ENCODE measurements at places on chromosomes 12 and 14. TPM values are rescaled to one million over a fixed set of nuclear protein-coding genes. Genes with fewer than 3 reads are reported as not detected.

DNA sequence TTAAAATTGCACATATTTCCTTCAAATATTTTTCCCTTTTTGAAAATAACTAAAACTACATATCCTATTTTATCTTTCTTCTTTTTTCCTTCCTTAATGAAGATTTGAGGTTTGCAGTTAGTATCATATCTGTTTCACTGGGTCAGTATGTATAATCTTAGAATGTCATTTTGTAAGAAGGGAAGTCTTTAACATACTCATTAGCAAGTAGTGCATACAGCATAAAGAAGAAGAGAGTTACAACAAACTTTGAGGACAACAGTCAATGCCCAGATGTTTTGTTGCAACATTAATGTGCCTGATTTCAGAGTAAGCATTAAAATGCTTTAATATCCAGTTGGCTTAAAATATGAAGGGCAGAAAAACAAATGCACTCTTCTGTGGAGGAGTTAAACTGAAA is 176.9 kb upstream of the FBXO33 start:
- no peaks in the 10 kb centered on the region for H3K36me3 ChIP-seq
- no peak overlapping the region for H3K4me3 ChIP-seq

DNA sequence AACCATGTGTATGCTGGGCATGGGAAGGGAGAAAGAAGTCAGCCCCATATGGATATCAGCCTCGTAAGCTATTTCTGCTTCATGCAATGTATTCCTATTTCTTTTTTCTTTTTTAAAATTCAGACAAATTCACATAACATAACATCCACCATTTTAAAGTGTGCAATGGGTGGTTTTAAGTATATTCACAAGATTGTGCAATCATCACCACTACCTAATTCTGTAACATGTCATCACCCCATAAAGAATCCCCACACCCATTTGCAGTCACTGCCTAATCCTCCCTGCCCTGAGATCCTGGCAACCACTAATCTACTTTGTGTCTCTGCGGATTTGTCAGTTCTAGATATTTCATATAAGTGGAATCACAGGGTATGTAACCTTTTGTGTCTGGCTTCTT is 9.5 kb downstream of the POMT2 start:
- H3K27me3 ChIP-seq: no peaks in the 10 kb centered on the region
- no peak overlapping the region for H3K4me3 ChIP-seq
- no peaks in the 10 kb centered on the region for H3K36me3 ChIP-seq
- no peak for DNase-seq
- H3K4me1 ChIP-seq: peaks cover 34% of the 10 kb centered on the region
- H3K27ac ChIP-seq: no peak overlapping the region

GRCh38 chr12:113778432-113779132 is 187.5 kb downstream of the RBM19 start:
- no peaks in the 10 kb centered on the region for H3K4me1 ChIP-seq
- no peaks in the 10 kb centered on the region for H3K36me3 ChIP-seq
- no peak overlapping the region for H3K27ac ChIP-seq
- H3K4me3 ChIP-seq: no peak overlapping the region
- no peaks in the 10 kb centered on the region for H3K27me3 ChIP-seq

- peaks cover 14% of the 10 kb centered on the region for H3K36me3 ChIP-seq
- DNase-seq: no peak
- H3K27me3 ChIP-seq: no peaks in the 10 kb centered on the region
Measured at GRCh38 chr12:110351119-110351518, 52.4 kb downstream of the ANAPC7 start.

- no peaks in the 10 kb centered on the region for H3K27me3 ChIP-seq
- no peak for DNase-seq
- H3K4me1 ChIP-seq: no peaks in the 10 kb centered on the region
- H3K36me3 ChIP-seq: no peaks in the 10 kb centered on the region
- no peak overlapping the region for H3K27ac ChIP-seq
Measured at GRCh38 chr12:79351251-79351650, 339.5 kb downstream of the PAWR start.

PIWIL1 gene
- total RNA-seq: not detected

DNA sequence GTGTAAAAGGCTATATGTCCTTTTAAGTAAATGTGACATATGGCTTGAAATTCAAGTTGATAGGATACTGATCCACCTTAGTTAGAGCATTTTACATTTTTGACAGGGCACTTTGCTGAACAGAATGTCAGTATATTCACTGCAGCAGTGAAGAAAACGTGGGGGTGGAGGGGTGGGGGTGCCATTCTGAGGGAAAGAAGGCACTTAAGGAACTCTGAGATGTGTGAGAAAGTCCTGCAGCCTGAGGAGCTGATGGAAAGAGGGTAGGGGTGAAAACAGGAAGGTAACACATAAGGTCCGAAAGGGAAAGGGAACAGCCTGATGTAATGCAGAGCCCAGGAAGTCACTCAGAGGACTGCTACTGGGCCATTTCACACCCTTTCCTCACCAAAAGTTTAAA is 265.5 kb upstream of the GRIP1 start:
- H3K27ac ChIP-seq: no peak overlapping the region
- H3K27me3 ChIP-seq: 0 out of 2 replicates have a peak, but pooled peaks cover 4% of the 10 kb centered on the region
- DNase-seq: no peak
- no peak overlapping the region for H3K4me3 ChIP-seq

KLRB1 gene
- total RNA-seq: not detected

OR6C2 gene
- total RNA-seq: not detected

DNA sequence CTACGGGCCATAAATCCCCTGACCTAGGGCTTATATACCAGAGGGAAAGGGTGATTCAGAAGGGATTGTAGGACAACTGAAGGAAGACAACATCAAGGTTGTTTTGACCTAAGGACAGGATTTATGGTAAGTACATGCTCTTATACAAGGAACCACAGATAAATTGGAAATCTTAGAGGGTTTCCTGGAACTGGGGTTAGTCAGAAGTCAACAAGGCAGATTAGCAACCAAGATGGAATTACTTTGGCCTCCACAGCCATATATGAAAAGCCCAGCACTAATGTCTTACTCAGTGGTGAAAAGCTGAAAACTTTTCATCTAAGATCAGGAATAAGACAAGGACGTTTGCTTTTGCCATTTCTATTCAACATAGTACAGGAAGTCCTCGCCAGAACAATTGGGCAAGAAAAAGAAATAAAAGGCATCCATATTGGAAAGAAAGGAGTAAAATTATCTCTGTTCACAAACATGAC is 5.4 kb downstream of the TMBIM4 start:
- peaks cover 5% of the 10 kb centered on the region for H3K36me3 ChIP-seq
- H3K4me1 ChIP-seq: 0 out of 2 replicates have a peak, but pooled peaks cover 4% of the 10 kb centered on the region
- no peak overlapping the region for H3K4me3 ChIP-seq
- DNase-seq: no peak
- H3K27ac ChIP-seq: no peak overlapping the region

DNA sequence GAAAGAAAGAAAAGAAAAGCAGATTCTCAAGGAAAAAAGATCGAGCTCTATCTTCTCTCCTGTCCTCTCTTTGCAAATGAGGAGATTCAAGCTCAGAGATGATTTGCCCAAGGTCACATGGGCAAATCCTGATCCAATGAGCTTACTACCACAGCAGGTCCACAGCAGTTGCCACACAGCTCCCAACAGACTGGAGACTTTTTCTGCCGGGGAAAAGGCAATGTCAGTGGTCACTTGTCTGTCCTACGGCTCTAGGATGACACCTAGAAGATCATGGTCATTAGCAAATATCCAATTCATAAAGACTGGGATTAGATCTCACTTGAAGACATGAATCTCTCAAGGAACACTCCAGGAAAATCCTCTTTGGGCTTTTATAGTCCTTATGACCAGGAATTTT is 58.8 kb downstream of the TTC7B start:
- H3K4me3 ChIP-seq: peak overlapping the region; percentile 55
- no peak for DNase-seq
- H3K27ac ChIP-seq: no peak overlapping the region
- H3K4me1 ChIP-seq: peaks cover 7% of the 10 kb centered on the region
- H3K27me3 ChIP-seq: no peaks in the 10 kb centered on the region

- no peaks in the 10 kb centered on the region for H3K27me3 ChIP-seq
- no peak overlapping the region for H3K4me3 ChIP-seq
- H3K36me3 ChIP-seq: no peaks in the 10 kb centered on the region
- no peaks in the 10 kb centered on the region for H3K4me1 ChIP-seq
Measured at GRCh38 chr12:57223191-57224165, 6.0 kb upstream of the SHMT2 start.

- DNase-seq: no peak
- no peaks in the 10 kb centered on the region for H3K36me3 ChIP-seq
- peaks cover 2% of the 10 kb centered on the region for H3K4me1 ChIP-seq
- no peaks in the 10 kb centered on the region for H3K27me3 ChIP-seq
Measured at GRCh38 chr12:77102691-77103090, 37.3 kb upstream of the E2F7 start.

CPM gene
- 11.2 TPM for total RNA-seq
